ENCODE measurements at places on chromosomes 16 and 17. TPM values are rescaled to one million over a fixed set of nuclear protein-coding genes. Genes with fewer than 3 reads are reported as not detected.

Gene AGRP
- total RNA-seq: not detected

Gene KLHL11
- 16.0 TPM for total RNA-seq

Gene ZNF629
- 27.2 TPM for total RNA-seq

Gene HASPIN
- total RNA-seq: 1.9 TPM

Gene RARA
- total RNA-seq: 65.2 TPM

Gene KRT25
- total RNA-seq: not detected

Gene MMP2
- total RNA-seq: 452 TPM

Gene KCNH6
- not detected for total RNA-seq
